ENCODE measurements at places on chromosomes 16 and 17.

DNA sequence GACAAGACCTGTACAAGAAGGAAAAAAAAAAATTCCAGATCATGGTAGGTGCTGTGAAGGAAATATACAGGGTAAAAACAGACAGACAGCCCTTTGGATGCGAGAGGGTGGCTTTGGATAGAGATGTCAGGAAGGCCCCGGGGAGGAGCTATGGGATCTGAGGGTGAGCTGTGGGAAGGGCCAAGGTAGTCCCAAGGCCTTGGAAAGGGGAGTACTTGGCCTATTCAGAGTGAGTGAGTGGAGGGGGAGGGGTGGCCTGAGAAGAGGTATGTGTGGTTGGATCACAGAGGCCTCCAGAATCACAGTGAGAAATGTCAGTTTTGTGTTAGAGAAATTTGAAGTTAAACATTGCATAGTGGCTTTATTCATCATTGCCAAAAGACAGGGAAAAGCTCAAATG is 31.2 kb upstream of the AKTIP start:
- DNase-seq, result no peak

DNA sequence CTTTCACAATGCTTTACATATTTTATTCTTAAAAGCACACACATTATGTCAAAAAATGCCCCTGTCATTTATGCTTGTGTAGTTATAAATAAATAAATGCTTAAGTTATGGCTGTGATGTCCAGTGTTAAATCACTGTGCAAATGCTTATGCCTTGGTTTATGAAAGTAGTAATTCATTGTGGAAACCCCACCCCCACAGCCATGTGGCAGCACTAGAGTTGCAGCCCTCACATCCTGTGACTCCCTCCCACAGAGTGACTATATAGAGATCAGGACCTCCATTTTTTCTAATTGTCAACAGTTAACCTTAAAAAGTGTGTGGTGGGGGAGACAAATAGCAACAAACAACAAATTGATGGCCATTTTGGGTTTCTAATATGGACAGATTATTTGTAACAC is 2.4 kb downstream of the SKAP1 start:
- no peak for DNase-seq

DNA sequence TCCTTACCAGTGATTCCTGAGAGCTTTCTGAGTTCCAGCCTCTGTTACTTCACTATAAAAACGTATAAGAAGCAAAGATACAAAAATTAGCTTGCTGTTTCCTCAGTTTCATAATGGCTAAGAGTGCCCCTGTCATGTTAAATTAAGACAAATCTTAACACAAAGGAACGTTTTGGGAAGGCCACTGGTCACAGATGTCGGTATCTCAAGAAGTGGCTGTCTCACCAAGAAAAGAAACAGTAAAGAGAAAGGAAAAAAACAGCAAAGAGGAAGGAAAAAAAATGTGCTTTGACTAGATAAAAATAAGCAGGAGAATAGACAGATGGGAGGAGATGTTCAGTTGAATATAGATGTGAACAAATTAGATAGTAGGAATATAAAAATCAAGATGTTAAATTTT is 94.8 kb upstream of the AKTIP start:
- no peak for DNase-seq

- peak; percentile 53 for DNase-seq
These were observed 781 bp downstream of the ARHGDIA start for GRCh38 chr17:81870131-81870980.

DNA sequence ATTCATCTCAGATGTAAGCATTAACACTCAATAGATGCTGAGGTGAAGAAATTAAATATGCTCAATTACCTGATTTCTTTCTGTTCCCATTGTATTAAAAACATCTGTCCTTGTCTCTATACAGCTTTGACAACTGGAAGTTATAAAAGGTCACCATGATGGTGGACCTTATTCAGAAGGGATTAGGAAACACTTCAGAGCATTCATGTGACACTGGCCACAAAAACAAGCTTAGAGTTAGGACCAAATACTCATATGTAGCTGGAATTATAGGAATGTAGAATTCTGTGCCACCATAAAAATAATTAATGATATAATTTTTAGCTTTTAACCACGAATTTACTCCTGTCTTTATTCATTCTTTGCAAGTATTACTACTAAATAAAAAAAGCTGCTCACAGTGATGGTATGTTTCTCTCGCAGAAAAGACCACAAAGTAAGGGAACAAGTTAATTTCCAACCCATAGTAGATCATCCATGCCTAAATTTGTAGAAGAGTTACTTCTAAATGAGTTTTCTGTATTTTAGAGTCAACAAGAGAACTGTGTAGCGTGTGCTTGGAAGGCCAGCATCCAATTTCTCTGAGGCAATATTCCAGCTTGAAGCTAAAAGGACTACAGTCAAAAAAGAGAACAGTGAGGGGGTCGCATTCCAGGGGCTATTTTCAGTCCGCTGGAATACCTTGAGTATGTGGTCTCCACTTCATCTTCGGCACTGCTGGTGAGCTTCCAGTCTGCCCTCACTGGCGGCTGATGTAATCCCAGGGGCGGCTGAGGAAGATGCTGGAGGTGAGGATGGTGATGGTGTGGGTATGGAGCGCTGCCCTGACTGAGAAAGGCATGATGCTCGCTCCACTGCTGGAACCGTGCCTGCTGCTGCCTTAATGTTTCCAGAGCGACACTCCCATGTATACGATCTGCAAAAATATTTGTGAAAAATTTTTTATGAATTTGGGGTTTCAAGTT is 63.7 kb downstream of the CACNG1 start:
- DNase-seq, result no peak

GRCh38 chr16:20298452-20298851 is 28.9 kb downstream of the GP2 start:
- no peak for DNase-seq

DNA sequence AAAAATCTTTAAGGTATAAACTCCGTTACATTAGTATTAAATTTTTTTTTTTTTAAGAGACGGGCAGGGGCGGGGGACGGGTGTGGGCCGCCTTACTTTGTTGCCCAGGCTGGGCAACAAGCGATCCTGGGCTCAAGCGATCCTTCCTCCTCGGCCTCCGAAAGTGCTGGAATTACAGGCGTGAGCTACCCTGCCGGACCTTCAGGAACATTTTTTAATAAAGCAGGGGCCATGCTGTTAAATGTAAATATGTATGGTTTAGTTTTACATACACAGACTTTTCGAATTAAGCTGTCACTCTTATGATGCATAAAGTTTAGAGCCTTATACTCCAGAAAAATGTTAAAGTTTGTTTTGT is 2.4 kb downstream of the PPM1D start:
- DNase-seq, result no peak

GRCh38 chr16:68553186-68553585 is 14.1 kb downstream of the ZFP90 start:
- DNase-seq, result no peak

- no peak for DNase-seq
These were observed 1001.6 kb upstream of the CDH8 start for GRCh38 chr16:63037761-63038396.

GRCh38 chr16:35751191-35751941 is 2292.0 kb downstream of the TP53TG3F start:
- no peak for DNase-seq

DNA sequence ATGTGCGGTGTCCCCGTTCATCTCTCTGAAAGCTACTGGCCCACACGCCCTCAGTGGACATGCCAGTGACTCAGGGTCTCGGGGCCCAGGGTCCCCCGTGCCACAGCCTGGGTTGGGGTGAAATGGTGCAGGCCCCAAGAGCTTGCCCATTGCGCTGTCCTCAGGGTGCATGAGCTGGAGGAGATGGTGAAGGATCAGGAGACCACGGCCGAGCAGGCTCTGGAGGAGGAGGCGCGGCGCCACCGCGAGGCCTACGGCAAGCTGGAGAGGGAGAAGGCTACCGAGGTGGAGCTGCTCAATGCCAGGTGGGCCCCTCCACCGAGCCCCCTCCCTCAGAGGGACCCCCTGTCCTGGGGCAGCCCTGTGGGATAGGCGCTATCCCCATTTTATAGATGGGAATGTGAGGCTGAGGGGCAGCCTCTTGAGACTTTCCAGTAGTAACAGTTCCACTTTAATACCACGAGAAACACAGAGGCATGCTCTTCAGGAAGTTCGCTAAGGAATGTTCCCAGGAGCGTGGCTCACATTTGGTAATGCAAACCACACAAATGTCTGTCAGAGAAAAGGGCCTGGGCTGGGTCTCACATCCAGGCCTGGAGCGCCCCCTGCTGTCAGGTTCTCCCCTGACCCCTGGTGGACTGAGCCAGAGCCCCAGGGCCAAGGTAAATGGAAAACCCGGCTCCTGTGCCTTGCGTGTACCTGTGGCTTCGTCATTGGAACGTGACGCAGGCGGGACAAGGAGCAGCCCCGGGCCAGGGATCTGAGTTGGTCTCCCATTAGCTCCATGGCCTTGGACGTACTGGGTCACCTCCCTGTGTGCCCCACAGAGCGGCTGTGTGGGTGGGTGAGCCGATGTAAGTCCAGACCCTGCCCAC is 133.7 kb downstream of the RAB11FIP4 start:
- DNase-seq, result peak; percentile 88

GRCh38 chr16:7755347-7755882 is 422.8 kb downstream of the RBFOX1 start:
- no peak for DNase-seq

GRCh38 chr17:35021520-35022380 is 41.4 kb downstream of the LIG3 start:
- no peak for DNase-seq

DNA sequence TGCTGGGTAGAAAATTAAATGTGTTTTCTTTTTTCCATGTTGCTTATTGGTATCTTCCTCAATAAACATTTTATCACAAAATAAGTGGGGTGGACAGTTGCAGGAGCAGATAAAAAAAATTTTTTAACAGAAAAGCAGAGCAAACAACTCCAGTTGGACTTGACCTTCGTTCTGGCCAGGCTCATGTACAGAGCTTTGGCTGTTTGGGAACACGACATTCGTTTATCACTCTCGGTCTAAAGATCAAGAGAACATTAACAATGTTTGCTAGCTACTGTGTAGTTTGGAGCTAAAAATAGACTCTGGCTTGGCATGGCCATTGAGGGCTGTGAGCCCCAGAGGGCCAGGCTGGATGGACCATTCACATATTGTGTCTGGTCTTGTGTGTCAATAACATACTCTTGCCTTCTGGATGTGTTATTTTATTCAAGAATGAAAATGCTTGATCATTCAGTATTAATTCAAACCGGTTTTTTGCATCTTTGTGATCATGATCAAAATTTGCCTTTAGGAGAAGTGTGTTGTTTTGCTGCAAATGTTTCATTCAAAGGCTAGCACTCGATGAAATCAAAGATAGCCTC is 56.6 kb downstream of the TMEM186 start:
- no peak for DNase-seq

- no peak for DNase-seq
These were observed 31.5 kb upstream of the CDH5 start for GRCh38 chr16:66334853-66335574.

- DNase-seq, result peak; percentile 53
These were observed 20.8 kb downstream of the GGA3 start for GRCh38 chr17:75240394-75241142.

DNA sequence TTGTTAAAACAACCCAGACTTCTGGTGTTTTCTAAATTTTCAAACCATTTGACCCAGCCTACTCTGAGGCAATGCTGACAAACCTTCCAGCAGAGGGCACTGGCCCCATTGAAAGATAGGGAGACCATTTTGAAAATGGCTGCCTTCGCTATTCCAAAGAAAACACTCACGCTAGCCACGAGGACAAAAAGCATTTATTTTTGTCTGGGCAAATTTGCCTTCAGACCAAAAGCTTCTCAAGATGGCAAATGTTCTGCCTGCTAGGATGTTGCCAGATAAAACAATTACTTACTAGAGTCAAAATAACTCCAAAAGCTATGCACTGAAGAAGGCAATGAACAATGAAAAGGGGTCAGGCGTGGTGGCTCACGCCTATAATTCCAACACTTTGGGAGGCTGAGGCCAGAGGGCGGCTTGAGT is 296.7 kb upstream of the IRX5 start:
- no peak for DNase-seq

DNA sequence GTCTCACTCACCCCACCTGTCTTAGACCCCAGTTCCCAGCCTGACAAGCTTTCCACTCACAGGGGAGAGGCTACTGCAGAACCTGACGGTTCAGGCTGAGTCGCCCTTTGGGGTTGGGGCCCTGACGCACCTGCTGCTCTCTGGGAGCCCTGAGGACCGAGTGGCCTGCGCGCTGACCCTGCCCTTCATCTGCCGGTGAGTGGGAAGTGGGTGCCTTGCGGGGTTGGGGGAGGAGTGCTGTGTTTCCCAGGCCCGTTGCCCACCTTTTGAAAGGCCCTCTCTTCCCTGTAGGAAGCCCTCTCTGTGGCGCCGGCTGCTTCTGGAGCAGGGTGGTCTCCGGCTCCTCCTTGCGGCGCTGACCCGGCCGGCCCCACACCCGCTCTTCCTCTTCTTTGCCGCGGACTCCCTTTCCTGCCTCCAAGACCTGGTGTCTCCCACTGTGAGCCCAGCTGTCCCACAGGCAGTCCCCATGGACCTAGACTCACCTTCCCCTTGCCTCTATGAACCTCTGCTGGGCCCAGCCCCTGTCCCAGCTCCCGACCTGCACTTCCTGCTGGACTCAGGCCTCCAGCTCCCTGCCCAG is 6.1 kb upstream of the TGFB1I1 start:
- DNase-seq, result peak; percentile 48

- no peak for DNase-seq
These were observed 7.9 kb downstream of the SOCS1 start for GRCh38 chr16:11248133-11248532.

DNA sequence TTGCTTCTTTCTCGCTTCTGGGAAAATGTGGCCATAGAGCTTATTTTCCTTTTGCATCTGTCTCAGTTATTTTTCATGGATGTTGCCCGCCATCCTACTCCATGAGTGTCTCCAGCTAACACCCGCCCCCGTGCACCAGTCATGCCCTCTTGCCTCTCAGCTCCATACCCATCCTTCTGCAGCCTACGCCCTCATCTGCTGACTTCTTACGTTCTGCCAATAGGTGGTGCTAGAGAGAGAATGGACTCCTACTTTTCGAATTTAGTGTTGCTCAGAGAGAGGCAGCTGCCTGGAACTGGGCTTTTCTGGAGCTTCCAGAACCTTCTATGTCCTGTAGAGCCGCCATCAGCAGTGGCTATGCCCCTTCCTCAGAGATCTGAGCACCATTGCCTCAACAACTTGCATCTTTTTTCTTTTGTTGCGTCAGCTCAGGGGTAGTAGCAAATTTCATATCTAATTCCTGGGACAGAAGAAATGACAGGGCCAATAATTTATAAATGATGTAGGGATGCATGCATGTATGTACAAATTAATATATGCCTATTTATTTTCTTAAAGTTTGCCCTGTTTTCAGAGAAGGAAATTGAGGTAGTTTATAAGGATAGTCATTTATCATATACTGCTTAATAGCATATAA is 119.7 kb upstream of the MYOCD start:
- DNase-seq, result no peak

GRCh38 chr17:14942526-14943190 is 322.5 kb downstream of the PMP22 start:
- DNase-seq, result no peak

DNA sequence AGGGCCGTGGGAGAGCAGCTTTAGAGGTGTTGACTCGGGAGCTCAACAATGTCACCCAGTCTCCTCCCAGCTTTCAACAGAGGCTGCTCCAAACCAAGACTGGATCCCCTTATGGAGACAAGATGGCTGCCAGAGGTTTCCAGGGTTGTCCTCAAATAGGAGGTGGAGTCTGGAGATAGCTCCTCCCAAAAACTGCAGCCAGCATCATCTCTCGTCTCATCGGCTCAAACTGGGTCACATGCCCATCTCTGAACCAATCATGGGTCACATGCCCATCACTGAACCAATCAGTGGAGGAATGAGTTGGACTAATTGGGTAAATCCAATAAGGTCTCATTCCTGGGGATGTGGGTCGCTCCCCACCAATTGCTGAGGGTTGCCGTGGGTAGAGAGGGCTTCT is 41.1 kb upstream of the C16orf82 start:
- DNase-seq, result no peak

GRCh38 chr16:49366669-49367068 is 6.9 kb upstream of the C16orf78 start:
- DNase-seq, result no peak

- no peak for DNase-seq
These were observed 10.0 kb downstream of the TNFAIP1 start for GRCh38 chr17:28345419-28346198.
